H4 (cell line): ENCODE measurements at places on chromosomes 16 and 17. TPM values are rescaled to one million over a fixed set of nuclear protein-coding genes. Genes with fewer than 3 reads are reported as not detected.

DNA sequence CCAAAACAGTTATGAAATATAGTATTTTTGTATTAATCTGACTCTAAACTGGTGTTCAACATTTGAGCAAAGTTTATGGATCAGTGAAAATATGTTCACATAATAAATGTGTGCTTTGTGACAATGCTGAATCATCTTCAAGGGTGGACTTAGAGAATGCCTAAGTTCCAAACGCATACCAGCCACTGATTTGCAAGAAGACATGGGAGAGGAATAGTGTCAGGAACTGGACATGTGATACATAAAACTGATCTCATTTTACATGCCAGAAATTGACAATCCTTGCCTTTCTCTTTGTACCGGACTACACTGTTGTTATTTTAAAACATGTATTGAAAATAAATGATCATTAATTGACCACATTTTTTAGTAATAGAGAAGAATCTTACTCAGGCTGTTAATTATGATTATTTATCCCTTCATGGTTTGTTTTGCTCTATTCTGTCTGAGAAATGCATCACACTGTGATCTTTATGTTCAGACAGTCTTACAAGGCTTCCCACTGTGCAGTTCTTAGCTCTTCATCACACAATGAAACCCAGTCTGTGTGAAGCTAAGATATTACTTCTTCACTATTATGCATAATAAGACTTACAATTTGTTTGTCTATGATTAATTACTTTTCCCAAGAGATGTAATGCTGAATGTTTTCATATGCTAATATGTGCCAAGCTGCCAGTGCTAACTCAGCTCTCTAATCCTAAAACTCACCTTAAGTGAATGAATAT, 1180.6 kb upstream of the CDH8 start:
- no peak for DNase-seq

GRCh38 chr17:58312021-58312630, 16.5 kb downstream of the TSPOAP1 start:
- no peak for DNase-seq

GRCh38 chr16:3849751-3850543, 30.6 kb downstream of the CREBBP start:
- DNase-seq = no peak

GRCh38 chr16:27189335-27189972, 13.9 kb upstream of the KDM8 start:
- no peak for DNase-seq

DNA sequence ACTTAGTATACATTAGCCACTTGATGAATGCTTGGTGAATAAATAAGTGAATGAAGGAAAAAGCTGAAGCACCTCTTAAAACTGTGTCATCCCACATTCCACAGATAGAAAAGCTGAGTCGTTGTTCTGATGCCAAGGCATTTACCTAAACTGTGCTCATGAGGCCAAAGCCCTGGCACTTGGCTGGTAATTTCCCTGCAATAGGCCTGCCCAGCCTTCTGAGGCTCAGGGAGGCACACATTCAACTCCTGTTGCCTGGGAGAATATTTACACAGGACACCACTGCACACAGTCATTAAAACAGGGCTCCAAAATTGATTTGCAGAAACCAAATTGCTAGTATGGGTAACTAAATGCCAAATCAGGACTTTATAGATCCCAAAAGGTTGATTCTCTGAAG, 333.0 kb upstream of the C16orf82 start:
- DNase-seq = no peak

DNA sequence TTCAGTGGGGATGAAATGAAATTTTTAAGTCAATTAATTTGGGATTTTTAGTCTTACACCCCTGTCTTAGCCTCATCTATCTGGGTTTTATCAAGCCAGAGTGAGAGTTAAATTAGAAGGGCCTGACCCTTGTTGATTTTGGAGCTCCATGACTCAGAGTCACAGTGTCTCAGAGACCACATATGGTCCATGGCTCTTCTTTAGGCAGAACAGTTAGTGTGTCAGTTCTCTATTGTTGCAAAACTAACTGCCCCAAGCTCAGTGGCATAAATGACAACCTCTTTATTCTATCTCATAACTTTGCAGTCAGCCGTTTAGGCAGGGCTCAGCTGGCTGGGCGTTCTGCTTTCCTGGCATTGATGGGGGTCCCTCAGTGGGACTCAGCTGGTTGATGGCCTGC, 44.7 kb downstream of the IRF8 start:
- no peak for DNase-seq

DNA sequence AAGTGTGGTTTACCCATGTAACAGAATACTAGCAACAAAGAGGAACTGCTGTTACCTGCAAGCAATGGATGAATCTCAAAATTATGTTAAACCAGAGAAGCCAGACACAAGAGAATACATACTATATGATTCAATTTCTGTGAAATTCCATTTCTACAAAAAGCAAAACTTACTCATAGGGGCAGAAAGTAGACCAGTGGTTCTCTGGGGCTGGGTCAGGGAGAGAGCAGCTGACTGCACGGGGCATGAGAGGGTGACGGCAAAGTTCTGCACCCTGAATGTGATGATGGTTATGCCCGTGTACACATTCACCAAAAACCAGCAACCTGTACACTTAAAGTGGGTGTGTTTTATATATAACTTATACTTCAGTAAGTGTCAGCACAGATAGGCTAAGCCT, 3.1 kb downstream of the ZNF843 start:
- no peak for DNase-seq

DNA sequence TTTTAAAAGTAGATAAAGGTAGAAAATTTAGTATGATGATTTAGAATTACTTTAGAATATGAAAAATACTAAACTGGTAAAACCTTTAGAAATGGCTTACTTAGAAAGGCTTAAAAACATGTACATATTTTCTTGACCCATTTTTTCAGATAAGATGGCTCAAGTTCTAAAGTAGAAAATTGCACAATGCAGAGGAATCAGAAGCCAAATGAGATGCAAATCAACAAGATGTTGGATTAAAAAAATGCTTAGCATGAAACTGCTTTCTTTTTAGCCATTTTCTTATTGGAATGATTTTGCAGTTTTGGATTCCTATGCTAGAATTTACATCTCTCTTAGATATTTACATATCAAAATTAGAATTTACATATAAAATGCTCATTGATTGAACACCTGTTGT, 1.5 kb upstream of the KRTAP3-1 start:
- DNase-seq = no peak

DNA sequence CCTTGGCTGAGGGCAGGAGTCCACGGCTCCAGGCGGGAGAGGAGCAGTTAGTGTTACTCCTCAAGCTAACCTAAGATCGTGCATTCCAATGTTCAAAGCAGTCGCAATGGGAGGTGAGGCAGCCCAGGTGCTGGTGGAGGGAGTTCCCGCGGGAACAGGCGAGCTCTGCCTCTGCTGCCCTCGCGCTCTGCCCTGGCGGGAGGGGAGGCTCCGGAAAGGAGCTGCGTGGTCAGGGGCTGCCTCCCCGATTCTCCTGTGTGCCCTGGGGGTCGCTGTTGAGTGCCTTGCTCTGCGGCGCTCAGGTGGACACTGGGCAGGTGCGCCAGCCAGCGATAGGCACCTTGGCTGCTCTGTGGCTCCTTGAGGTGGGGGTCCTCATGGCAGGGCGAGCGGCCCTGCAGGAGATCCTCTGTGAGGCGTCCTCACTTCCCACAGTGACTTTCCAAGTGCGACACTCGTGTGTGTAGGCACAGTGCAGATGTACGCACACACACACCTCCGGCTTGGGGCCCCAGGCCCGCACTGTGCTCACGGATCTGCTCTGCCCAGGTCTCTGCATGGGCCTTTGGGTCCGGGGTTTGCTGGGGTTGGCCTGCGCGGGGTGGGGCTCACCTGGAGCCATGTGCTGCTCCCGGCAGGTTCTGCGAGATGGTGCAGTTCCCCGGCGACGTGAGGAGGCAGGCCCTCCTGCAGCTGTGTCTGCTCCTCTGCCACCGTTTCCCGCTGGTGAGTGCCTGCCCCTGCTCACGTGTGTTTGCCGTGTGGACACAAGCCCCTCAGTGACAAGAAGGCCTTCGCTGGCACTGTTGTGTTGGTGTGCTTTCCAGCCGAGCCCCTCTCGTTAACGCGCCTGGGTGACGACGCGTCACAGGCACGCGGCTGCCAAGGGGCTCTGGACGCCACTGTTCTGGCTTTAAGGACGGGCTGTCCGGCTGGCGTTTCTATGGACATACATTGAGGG, 97.9 kb upstream of the ZNF750 start:
- DNase-seq = no peak

Gene MVP
- 83.0 and 87.2 TPM in 2 replicates for total RNA-seq

Gene NECAB2
- total RNA-seq = 0.37 and 0.52 TPM in 2 replicates

Gene CIAO2B
- 207 and 213 TPM in 2 replicates for total RNA-seq

Gene XAF1
- total RNA-seq = 33.0 and 44.8 TPM in 2 replicates
